ENCODE measurements at places on chromosomes 4 and X. TPM values are rescaled to one million over a fixed set of nuclear protein-coding genes. Genes with fewer than 3 reads are reported as not detected.

GRCh38 chrX:981791-982626 lies 230.4 kb downstream of the CRLF2 start:
- no peak overlapping the region for H3K4me3 ChIP-seq
- no peaks in the 10 kb centered on the region for H3K4me1 ChIP-seq
- H3K27me3 ChIP-seq, result peaks cover 18% of the 10 kb centered on the region

GRCh38 chr4:79266136-79266535 lies 59.7 kb downstream of the NAA11 start:
- DNase-seq, result no peak
- H3K4me1 ChIP-seq, result no peaks in the 10 kb centered on the region
- no peaks in the 10 kb centered on the region for H3K27me3 ChIP-seq
- no peaks in the 10 kb centered on the region for H3K36me3 ChIP-seq

GRCh38 chrX:65874765-65875164 lies 165.1 kb downstream of the VSIG4 start:
- DNase-seq, result peak; percentile 32
- no peak overlapping the region for H3K4me3 ChIP-seq
- H3K36me3 ChIP-seq, result no peaks in the 10 kb centered on the region
- peaks cover 34% of the 10 kb centered on the region for H3K4me1 ChIP-seq
- H3K27ac ChIP-seq, result peak overlapping the region; percentile 74

- no peak overlapping the region for H3K4me3 ChIP-seq
- H3K27ac ChIP-seq, result no peak overlapping the region
- H3K27me3 ChIP-seq, result no peaks in the 10 kb centered on the region
- H3K36me3 ChIP-seq, result no peaks in the 10 kb centered on the region
- H3K4me1 ChIP-seq, result no peaks in the 10 kb centered on the region
- no peak for DNase-seq
These were observed 582.9 kb downstream of the ADGRL3 start for GRCh38 chr4:61783050-61783449.

GRCh38 chr4:680551-680927 lies 6.2 kb downstream of the MYL5 start:
- H3K4me3 ChIP-seq, result peak overlapping the region; percentile 44
- H3K27ac ChIP-seq, result peak overlapping the region; percentile 3
- DNase-seq, result peak; percentile 57
- no peaks in the 10 kb centered on the region for H3K27me3 ChIP-seq
- H3K4me1 ChIP-seq, result peaks cover 11% of the 10 kb centered on the region

DNA sequence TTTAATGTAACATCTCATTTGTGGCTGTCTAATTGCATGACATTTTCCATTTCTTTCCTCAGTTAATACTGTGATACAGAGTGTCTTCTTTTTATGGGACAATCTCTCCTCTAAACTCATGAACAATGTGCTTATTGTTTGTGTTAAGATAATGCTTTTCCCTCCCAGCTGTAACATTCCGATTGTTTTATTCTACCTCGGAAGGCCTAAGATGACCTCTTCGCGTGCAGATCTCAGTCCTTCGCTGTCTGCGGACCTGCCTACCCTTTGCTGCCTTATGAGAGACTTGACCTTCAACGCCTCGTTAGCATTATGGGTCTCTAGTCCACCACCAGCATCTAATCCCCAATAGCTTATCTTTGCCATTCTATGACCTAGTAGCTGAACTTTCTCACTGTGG lies 29.8 kb upstream of the ZFP42 start:
- H3K36me3 ChIP-seq, result no peaks in the 10 kb centered on the region
- H3K4me3 ChIP-seq, result no peak overlapping the region
- no peak for DNase-seq
- H3K27ac ChIP-seq, result no peak overlapping the region

- DNase-seq, result no peak
- H3K27me3 ChIP-seq, result no peaks in the 10 kb centered on the region
- peak overlapping the region; percentile 97 for H3K4me3 ChIP-seq
- H3K36me3 ChIP-seq, result peaks cover 12% of the 10 kb centered on the region
These were observed 708 bp downstream of the TMSB4X start for GRCh38 chrX:12975670-12975965.

DNA sequence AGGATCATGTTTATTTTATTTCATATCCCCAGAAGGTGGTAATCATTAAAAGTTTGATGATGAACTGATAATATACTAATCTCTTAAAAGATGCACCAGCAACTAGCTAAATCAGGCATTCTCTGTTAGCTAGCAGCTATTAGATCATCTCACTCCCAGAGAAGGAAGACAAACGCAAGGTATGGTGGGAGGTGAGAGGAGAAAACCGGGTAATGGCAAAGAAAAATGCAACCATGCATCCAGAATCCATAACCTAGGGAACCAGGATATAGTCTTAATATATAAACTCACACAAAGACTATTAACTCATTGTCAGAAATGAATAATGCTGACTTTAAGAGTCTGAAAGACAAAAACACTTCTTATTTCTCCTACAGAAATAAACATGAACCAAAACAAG lies 66.1 kb downstream of the WNK3 start:
- H3K4me1 ChIP-seq, result no peaks in the 10 kb centered on the region
- no peak overlapping the region for H3K4me3 ChIP-seq

GRCh38 chr4:55876387-55876786 lies 22.9 kb downstream of the EXOC1 start:
- DNase-seq, result no peak
- H3K36me3 ChIP-seq, result peaks cover 59% of the 10 kb centered on the region
- no peaks in the 10 kb centered on the region for H3K27me3 ChIP-seq
- H3K4me1 ChIP-seq, result no peaks in the 10 kb centered on the region
- no peak overlapping the region for H3K27ac ChIP-seq

DNA sequence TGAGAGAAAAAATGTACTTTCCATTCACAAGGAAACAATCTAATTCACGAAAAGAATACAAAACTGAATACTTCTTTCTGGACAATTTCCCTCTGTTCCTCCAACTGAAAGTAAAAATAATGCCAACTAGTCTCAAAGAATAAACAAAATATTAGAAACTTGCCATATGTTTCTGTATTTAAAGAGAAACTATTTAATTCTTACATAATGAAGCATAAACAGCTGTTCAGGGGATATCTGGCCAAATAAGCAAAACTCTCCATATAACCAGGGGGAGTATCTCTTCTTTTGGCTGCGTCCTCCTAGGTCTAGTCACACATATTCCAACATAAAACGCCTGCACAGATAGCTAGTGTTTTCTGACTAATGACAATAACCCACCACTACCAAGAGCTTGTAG lies 805 bp downstream of the GATB start:
- no peaks in the 10 kb centered on the region for H3K4me1 ChIP-seq
- no peaks in the 10 kb centered on the region for H3K27me3 ChIP-seq
- no peak for DNase-seq
- H3K36me3 ChIP-seq, result peaks cover 16% of the 10 kb centered on the region

DNA sequence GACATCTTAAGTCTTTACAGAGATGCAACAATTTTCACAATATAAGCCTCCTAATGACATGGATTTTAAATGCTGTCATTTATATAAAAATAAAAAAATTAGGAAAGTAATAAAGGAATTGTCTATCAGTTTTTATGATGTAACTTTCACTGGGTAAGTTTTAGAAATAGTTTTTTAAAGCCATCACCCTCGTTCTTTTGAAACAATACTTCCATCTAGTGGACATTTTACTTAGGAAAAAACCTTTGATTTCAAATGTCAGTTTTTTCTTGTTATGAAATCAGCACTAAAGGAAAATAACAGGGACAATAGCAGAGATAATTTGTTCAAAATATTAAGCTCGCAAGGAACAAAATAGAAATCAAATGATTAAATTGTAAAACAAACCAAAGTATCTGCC lies 24.3 kb upstream of the NDNF start:
- no peaks in the 10 kb centered on the region for H3K36me3 ChIP-seq
- H3K4me3 ChIP-seq, result no peak overlapping the region
- H3K27me3 ChIP-seq, result no peaks in the 10 kb centered on the region
- no peaks in the 10 kb centered on the region for H3K4me1 ChIP-seq
- no peak overlapping the region for H3K27ac ChIP-seq

The TEX13D gene
- not detected for polyA plus RNA-seq

The TRIM75 gene
- not detected for polyA plus RNA-seq

The MAGEA10 gene
- polyA plus RNA-seq, result not detected

The SPP1 gene
- not detected for polyA plus RNA-seq

The NMU gene
- polyA plus RNA-seq, result 703 TPM

The UCP1 gene
- not detected for polyA plus RNA-seq

The CTAG2 gene
- 54.7 TPM for polyA plus RNA-seq

Data from K562 (cell line).